ENCODE measurements at places on chromosomes 5 and 9.

GRCh38 chr5:179269781-179270543, 75.3 kb downstream of the ADAMTS2 start:
- no peak for DNase-seq

DNA sequence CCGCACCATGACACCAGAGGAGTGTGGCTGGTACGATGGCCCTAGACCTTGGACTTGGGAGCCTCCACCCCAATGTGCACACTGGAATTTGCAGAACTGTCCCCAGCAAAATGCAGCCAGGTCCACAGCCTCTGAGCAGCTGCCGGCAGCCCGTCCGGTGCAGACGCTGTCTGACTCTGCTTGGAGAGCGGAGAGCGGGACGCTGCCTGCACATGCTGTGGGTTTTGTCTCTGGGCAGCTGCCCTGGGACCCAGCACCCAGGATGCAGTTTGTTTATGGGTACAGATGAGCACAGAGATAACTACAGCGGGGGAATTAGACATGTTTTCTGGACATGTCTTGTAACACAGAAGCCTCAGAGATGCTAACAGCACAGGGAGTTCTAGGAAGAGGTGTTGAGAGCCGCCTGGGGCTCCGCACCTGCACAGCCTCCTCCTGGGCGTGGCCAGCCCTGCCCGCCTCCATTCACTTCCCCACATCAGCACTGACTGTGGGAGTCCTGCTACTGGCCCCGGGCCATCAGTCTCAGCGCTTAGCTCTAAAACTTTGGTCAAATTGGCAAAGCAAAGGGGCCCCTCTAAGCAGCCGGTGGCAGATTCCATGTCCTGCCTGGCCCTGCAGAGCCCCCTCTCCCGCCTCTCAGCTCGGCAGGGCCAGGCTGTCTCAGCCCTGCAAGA, 159.6 kb downstream of the IRX2 start:
- no peak for DNase-seq

DNA sequence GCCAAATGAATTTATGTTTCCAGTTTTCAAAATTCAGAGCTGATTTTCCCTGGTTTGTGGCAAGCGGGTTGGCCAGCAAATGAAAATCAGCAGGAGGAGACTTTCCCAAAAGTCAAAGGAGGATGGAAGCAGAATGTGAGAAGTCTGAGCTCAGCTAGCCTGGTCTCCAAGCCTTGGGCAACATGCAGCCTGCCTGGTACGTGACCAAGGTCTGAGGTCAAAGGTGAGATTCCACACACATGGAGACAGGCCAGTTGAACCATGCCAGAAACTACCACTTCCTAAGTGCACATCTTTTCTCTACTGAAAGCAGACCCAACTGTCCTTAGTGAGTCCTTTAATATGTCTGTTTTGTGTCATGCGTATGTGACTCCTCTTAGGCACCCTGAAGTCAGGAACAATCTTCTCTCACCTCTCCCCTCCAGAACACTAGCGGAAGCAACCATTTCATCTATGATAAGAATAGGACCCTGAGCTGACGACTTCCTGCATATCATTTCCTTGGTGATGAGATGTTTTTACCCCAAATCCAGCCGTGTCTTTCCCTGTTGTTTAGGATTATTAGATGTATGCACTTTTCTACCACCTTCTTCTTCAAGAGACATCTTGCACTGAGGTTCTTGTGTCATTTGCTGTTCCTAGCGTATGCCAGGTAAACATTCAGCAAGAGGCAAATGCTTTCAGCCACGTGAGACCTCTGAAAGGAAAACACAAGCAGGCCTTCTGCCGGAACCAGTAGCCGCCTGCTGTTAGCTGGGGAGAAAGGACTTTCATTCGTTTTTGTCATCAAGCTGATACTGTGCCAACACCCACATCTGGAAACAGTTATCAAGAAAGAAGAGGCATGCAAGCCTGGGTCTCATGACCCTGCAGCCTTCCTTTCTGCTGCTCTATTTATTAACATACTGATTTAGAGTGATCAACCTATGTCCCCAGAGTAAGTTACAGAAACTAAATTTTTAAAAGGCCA, 9.7 kb upstream of the TGFBI start:
- no peak for DNase-seq

GRCh38 chr5:4990017-4990416, 150.1 kb upstream of the ADAMTS16 start:
- no peak for DNase-seq

DNA sequence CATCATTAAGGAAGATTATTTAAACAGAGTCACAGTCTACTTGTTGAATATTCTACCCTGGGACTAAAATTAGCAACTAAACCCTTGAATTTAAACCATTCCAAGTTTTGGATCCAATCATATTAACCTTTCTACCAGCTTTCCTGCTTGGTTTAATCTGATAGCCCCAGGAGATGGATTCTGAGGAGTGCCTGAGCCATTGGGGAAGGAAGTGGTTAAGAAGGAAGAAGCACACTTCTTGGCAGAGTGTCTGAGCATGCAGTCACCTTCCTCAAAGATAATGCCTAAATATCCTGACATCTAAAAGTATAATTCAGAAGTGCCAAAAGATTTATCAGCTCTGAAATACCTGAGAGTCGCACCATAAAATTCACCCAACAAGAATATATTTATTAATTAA, 74.1 kb upstream of the SNCAIP start:
- DNase-seq = no peak

- DNase-seq = no peak
Observed at GRCh38 chr5:69032009-69032408, 61.8 kb upstream of the SLC30A5 start.

DNA sequence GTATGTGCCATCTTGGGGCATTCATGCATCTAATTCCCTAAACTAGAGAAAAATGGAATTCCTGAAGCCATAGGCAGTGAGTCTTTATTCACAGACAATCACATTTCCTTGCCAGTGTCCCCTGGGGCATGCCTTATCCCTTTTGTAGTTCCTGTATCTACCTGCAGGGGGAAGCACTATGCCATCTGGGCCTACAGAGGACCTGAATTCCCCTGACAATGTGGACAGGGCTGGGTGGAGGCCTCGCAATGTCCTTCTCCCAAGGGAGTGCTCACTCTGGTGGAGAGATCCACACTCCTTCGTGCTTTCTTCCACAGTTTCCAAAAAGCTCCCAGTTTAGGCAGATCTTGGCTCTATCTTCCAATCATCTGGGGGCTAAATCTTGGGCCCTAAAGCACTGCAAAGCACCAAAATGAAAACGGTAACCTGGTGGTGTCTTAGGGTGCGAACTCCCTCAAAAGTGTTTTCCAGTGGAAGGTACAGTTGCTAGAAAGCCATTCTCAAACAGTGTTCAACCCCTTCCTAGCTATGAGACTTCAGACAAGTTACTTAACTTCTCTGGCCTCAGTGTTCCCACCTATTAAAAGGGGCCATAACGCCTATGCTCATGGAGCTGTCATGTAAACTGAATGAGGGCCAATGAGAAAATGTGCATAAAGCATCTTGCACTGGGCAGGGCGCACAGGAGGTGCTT, 17.5 kb downstream of the WHRN start:
- DNase-seq = peak; percentile 26

GRCh38 chr9:33800886-33801285, 5.5 kb downstream of the PRSS3 start:
- no peak for DNase-seq

GRCh38 chr5:14323466-14323865, 180.3 kb downstream of the TRIO start:
- no peak for DNase-seq

DNA sequence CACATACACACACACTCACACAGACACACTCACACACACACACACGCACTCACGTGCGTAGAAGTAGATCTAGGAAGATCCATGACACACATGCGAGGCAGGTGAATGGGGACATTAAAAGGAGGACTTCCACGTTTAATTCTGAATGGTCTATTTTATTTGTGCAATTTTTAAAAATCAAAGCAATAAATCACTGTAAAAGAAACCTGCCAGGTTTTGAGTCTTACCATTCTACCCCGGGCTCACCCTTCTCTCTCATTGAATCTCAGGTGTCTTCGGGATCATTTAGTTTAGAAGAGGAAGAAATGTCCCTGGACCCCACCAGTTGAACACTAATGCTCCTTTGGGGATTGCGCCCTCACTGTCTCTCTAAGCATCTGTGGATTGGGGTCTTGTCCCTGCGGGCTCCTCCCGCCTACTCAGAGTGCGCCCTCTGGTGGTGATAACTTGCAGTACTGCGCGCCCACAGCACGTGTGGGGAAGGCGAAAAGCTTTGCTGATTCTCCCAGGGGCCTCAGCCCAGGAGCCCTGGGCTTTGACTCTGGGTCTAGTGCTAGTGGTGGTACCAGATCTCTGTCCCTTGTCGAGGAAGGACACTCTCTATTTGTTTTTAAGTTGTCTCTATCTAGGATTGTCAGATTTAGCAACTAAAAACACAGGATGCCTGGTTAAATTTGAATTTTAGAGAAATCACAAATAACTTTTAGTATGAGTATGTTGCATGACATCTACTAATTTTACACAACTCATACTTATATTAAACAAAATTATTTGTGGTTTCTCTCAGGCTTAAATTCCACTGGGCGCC, 34.8 kb downstream of the BOD1 start:
- DNase-seq = no peak

DNA sequence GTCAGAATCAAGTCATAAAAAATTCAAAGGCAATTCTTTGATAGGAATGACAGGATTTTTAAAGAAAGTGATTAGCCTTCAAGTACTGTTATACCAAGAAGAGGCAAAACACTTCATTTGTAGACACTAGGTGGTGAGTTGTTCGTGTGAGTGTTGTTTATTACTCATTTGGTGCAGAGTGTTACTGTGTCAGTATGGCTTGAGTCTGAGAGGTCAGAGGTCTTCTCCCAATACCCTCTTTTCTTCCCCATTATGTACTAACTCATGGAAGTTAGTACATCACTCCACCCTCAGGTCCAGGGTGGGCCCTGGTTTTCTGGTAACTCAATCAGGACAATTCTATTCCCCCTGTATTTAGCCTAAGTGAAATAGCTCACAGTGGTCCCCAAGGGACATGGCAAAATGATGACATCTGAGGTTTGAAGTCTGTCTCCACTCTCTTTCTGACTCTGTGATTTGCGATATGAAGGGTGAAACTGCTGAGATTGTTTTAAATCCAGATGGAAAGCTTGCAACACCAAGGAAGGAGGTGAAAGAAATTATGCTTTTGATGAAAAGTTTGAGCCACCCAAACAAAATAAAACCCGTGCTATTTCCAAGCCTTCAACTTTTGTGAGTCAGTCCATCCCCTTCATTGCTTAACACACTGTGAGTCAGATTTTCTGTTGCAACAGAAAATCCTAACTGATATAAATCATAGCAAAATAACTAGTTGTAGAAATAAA, 56.8 kb downstream of the NUDT12 start:
- no peak for DNase-seq

DNA sequence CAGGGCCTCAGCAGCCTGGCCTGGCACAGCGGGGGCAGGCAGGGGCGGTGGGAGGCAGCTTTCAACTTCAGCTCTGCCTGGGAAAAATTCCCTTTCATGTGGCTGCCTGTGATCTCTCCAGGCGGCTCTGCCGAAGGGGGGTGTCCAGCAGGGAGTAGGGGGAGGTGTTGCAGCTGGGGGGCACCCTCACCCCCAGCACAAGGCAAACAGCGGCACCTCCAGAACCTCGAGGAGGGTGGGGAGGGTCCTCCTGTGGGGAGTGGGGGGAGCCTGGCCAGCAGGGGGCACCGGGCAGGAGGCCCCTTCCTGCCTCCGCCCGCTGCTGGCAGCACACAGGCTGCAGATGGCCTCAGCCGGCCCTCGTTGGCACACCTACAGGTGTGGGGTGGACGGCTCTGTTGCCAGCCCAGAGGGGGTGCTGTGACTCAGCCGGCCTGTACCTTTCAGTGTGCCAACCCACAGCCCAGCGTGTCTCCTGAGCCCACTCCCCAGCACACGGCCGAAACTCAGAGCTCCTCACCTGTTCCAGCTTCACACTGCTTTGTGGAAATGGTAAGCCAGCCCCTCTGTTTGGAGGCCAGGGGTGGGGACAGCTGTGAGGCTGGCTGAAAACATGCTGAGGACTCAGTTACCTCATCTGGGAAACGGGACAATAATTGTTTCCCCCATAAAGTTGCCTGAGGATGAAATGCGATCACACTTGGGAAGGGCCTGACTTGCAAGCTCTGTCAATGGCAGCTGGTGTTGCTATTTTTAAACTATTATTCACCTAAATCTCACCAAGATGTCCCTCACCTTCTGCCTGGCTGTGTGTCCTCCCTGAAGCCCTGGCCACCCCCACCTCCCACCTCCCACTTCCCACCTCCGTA, 37.0 kb downstream of the CXXC5 start:
- no peak for DNase-seq

GRCh38 chr5:165272436-165272835, 1767.0 kb downstream of the MAT2B start:
- DNase-seq = no peak

DNA sequence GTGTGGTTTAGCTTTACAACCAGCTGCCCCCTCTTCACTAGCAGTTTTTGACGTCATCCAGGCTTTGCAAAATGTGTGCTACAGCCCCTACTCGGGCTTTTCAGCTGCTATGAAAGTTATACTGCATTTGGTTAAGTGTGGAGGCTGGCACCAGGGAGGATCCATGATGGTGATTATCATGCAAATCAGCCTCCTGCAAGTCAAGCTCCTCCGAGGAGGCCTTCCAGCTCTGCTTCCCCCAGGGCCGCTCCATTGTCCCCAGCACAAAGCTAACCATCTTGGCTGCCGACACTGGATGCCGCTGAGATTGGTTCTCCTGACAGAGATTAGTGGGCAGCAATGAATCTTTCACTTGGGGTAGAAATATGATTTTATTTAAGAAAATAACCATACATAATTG, 159.6 kb downstream of the NR2F1-AS1 start:
- no peak for DNase-seq

- no peak for DNase-seq
Observed at GRCh38 chr9:107786561-107786960, 297.0 kb upstream of the KLF4 start.

- DNase-seq = no peak
Observed at GRCh38 chr9:18429070-18429469, 44.9 kb upstream of the ADAMTSL1 start.

Data from stimulated activated CD4-positive, alpha-beta T cell treated with anti-CD3 and anti-CD28 coated beads, Interleukin-15, amount 100 ng/mL, for 1 hour (primary cell).